ENCODE measurements at places on chromosomes 5 and 9.

GRCh38 chr5:140346348-140347221 is at the start of gene HBEGF:
HBEGF (minus strand) TSS chr5:140346603; CDS start chr5:140346328, 275 bp downstream.
- peak; percentile 50 for DNase-seq

DNA sequence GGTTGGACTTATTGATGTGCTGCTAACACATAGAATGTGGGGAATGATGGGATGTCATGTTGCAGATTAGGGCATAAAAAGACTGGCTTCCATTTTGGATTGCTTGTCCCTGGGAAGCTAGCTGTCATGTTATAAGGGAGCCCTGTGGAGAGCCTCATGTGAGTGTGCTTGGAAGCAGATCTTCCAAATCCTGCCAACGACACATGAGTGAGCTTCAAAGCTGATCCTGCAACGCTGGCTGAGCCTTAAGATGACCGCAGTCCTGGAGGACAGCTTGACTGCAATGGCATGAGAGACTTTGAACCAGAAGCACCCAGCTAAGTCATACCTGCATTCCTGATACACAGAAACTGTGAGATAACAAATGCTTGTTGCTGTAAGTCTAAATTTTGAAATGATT is 63.6 kb downstream of the NRG2 start:
- no peak for DNase-seq

DNA sequence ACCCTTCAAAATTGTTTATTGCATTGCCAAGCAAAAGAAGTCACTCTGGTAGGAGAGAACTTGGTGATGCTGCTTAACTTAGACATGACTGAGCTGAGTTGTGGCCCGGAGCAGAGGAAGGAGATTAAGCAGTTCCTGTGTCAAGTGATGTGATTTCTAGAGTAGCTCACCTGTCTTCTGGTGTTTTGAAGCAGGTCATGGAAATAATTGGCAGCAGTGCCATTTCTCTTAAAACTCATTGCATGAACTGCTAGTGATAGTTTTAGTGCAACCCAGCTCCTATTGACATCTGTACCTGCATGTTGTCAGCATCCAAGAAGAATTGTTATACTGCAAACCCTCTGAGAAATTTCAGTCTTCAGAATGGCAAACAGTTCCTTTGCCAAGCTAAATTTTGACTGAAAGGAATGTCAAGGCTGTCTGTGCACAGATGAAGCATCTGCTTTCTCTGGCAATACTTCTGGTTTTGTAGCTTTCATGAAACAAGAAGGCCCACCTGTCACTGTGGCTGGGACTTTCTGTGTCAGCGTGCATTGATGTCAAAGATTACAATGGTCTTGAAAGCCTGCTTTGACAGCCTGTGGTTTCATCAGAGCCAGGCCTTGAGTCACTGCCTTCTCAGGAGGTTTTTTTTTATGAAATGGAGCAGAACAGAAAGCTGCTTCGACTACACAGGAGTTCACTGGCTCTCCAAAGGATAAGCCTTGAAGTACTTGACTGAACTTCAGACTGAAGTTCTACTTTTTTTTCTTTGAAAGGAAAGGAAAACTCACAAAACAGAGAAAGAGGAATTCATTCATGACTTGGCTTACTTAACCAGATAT is 90.6 kb downstream of the RALGPS1 start:
- DNase-seq: peak; percentile 61

- DNase-seq: no peak
These were observed 275.6 kb downstream of the CETN3 start for GRCh38 chr5:90133941-90134340.

GRCh38 chr5:78377718-78378105 is 17.3 kb downstream of the SCAMP1 start:
- no peak for DNase-seq

DNA sequence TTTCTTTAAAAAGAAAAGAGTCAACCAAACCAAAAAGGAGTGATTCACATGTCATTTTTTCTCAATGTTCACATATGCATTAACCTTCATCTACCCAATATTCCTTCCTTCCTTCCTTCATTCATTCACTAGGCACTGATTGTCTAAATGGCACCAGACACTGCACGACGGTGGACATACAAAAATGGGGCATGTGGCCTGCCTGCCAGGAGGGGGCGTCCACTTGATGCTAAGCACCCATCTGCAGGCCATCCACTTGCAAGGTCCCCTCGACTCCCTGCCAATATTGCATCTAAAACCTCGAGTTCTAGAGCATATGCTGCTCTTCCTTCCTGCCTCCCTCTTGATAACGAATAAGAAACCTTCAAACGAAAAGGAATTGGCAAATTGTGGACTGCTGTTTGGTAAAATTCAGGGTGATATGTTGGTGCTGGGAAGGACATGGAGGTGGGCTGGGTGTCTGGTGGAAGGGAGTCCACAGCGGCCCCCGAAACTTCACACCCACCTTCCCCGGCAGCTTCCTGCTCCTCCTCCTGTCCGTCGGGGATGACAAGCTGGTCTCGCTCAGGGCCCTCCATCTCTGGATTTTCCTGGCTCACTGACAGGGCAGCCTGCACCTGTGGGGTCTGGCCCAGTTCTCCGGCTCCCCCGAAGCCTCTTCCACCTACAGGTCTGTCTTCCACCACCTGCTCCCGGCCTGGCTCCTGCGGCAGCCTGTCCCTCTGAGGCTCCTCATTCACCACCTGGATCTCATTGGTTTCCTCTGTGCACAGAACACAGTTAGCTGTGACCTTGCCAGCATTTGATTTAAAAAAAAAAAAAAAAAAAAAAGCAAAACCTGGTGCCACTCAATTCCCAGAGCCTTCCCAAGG is 64.3 kb downstream of the GOLM1 start:
- DNase-seq: peak; percentile 53

DNA sequence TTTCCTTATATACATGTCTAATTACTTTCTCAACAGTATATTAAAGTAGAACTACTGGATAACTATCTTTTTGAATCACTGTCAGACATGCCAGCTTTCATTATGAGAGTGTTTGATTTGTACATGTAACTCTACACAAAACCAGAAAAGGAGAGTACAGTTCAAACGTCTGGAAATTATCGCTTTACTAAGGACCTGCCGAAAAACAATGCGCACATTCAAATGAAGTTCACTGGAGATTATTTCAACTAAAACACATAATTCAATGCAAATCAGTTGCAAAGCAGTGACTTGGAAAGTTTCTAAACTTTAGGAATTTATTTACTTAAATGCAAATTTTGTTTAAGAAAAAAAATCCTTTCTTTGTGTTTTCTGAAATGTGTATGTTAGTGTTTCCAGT is 942.5 kb downstream of the EFNA5 start:
- no peak for DNase-seq

DNA sequence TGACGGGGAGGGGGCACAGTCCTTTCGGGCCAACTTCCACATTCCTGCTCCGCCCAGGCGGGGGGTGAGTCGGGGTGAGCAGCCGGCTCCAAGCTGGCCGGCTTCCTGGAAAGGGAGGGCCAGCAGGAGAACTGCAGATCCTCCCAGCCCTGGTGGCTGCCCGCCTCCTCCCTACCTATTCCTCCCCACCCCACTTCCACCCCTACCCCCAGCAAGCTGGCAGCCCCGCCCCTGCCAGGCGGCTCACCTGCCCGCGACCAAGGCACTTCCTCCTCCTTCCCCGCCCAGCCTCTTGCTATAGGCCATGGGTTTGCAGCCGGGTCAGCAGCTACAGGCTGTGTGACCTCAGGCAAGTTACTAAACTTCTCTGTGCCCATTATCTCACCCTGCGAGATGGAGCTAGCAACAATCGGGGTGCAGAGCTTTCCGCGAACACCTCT is 5.6 kb upstream of the IRF1 start:
- peak; percentile 86 for DNase-seq

DNA sequence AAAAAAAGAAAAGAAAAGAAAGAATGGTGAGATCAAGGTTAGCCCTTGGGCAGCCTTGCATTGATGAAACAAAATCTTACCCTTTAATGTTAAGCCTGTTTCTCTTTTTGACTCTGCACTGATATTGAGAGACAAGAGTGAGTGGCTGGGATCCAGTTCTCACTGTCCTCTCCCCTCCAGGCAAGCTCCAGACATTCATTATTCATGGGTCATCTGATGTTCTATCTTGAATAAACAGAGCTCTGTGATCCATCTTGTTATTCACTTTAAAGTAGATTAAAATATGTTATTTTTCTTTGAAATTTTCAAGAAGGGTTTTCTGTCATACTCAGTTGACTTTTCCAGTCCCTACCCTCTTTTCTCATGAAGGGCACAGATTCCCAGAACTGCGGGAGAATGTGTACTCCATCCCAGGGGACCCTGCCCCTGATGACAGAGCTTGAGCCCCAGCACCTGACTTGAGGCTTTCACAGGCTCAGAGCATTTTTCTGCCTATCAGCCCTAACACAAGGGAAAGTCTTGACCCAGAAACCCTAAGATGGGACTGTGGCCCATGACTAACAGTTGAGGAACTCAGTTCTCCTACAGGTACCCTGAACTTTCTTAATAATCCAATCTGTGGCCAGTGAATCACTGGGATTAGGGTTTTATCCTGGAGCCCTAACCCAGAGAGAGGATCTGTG is 24.1 kb downstream of the ACTL7B start:
- peak; percentile 48 for DNase-seq

- peak; percentile 88 for DNase-seq
These were observed 36.8 kb downstream of the C9orf50 start for GRCh38 chr9:129584136-129584535.

- DNase-seq: peak; percentile 42
These were observed 215.5 kb downstream of the TMEM167A start for GRCh38 chr5:82861701-82862100.

GRCh38 chr9:113370806-113371325 is 5.9 kb downstream of the HDHD3 start:
- no peak for DNase-seq

DNA sequence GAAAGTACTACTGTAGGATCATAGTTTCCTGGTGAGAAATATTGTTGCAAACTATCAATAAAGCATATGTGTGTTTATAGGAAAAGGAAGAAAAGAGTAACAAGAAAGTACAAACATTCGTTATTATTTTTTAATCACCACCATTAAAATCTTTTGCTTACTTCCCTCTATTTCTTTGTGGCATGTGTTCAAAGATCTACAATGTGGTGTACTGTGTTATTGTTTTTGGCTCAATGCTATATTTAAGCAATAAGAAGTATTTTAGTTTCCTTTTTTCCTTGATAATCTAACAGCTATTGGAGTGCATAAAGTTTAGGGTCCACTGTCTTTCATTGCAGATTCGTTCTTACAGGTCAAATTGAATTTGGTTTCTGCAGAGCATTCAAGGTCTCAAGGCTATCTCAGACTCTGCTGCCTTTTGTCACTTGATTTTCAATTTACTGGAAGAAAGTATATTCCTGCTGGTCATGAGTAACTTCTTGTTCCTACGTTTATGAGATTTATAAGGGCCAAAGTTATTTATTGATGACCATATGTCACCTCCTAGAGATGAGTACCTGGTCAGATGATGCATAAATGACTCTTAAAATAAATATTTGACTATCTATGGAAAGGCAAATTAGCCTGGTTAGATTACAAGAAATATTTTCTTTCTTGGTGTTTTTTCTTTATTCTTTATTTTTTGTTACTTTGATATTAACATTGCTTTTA is 323.0 kb downstream of the TMEM167A start:
- no peak for DNase-seq

DNA sequence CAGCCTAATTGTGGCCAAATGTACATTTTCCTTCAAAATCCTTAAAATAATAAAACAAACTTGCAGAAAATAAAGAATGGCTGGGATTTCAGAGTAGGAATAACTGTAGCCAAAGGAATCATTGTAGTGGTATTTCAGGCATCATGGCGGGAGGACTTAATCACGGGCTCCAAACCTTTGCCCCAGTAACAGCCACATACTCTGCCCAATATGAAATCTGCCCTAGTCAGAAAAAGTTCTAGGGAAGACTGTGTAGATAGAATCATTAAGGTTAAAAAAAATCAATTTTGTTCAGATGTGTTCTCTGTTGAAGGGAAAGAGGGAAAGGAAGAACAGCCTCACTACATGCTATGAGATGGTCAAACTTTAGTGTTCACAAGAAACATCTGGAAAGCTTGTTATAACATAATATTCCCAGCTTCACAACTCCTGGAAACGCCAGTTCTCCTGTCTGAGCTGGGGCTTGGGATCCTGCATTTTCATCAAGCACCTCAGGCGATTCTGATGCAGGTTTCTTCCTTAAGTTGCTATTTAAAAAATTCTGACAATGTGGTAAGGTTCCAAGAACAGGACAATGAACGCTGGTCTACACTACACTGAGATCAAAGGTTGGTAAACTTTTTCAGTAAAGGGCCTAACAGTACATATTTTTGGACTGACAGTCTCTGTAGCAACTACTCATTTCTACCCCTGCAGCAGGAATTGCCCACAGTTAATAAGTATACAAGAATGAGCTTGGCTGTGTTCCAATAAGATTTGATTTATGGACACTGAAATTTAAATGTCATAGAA is 87.9 kb downstream of the CEMIP2 start:
- DNase-seq: peak; percentile 84

DNA sequence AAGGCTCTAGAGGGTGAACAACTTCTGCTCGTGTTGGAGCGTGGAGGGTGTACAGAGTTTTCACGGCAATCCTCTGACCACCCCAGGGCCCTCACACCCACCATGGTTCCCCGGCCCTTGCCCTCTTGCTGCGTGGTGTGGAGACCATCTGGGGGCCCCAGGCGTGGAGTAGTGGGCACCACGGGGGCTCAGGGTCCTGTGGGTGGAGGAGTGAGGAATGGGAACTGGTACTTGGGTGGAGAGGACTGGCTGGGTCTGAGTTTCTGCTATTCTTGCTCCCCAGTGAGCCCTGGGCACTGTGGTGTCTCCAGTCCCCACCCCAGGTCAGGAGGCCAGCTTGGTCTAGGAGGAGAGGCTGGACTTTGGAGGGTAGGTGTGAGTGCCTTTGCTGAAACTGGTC is 21.9 kb upstream of the TRIM52 start:
- no peak for DNase-seq

DNA sequence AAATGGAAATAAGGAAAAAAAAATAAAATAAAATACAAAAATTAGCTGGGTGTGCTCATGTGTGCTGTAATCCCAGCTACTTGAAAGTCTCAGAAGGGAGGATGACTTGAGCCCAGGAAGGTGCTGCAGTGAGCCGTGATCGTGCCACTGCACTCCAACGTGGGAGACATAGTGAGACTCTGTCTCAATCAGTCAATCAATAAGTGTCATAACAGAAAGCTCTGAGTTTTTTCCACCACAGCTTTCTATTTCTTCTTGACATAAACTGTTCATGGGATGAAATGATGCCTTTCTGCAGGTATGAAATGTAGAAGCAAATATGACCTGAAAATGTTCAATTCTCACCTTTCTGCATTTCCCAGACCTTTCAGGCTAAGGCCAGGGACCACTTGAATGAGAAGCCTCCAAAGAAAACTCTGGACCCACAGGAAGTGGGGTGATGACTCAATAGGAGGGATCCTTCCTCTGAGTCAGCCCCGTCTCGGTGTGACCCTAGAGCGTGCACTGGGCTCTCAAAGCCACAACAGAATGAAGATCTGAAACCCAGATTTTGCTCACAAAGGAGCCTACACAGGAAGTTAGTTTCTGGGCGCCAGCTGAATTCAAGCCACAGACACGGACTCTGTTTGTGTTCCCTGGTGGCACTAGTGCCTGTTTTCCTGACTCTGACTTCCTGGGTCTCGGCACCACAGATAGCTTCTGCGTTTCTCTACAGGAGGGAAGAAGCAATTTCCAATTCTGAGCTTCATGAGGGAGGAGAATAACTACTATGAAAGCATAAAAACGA is 62.0 kb downstream of the ANKH start:
- DNase-seq: peak; percentile 83

- no peak for DNase-seq
These were observed 123.6 kb downstream of the SAXO1 start for GRCh38 chr9:18909140-18910018.
